Stimulated activated CD8-positive, alpha-beta memory T cell treated with anti-CD3 and anti-CD28 coated beads, Interleukin-7, amount 100 ng/mL, for 1 hour (primary cell): ENCODE measurements at places on chromosomes 2 and 18.

- DNase-seq: no peak
Measured at GRCh38 chr2:66164470-66164869, 270.5 kb upstream of the MEIS1 start.

- DNase-seq: no peak
Measured at GRCh38 chr2:95012881-95013550, 12.5 kb upstream of the MAL start.

DNA sequence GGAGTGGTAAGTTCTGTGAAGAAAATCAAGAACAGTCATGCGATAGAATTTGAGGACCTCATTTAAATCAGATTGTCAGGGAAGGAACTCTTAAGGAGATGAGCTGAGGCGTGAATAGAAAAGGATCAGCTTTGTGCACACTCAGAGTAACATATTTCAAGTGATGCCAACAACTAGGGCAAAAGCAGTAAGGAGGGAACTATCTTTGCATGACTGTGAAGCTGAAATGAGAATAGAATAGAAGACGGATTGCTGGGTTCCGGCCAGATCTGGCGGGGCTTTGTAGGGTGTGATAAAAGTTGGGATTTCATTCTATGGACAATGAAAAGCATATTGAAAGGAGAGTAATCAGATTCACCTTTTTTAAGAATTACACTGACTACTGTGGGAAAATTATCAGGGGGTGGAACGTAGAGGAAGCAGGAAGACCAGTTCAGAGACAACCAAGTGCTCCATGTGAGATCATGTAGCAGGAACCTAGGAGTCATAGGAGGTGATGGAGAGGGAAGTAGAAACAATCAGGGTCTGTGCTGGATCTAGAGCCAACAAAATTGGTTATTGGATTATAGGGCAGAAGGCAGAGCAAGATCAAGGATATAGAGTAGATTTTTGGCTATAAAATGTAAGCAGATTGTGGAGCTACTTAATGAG, 884.3 kb downstream of the DCC start:
- no peak for DNase-seq

DNA sequence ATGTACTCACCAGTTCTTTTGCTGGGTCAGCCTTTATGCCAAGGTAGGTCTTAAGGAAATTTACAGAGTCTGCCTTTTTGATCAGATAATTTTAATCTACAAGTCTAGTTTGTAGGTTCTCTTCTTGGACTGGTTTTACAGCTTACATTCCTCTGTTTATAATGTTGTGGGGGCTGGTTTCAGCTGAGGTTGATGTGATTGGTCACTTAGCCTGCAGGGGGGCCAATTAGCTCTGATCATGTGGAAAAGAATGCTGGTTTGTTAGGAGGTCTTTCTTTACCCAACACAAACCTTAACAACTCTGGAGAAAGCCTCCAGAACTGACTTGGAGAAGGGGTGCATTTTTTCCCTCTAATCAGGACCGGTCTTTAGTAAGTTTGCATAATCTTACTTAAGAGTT, at the start of gene KCNJ13:
Gene KCNJ13, minus strand, starts transcription at position 131 of the 400 bp plus-strand sequence. CDS start 5,203 bp downstream, outside the sequence.
- no peak for DNase-seq

GRCh38 chr2:168787098-168787781, 15.2 kb upstream of the NOSTRIN start:
- DNase-seq: no peak

GRCh38 chr2:209358992-209359391, 64.9 kb upstream of the MAP2 start:
- DNase-seq: no peak

- DNase-seq: no peak
Measured at GRCh38 chr2:217954469-217954868, 48.3 kb downstream of the TNS1 start.

DNA sequence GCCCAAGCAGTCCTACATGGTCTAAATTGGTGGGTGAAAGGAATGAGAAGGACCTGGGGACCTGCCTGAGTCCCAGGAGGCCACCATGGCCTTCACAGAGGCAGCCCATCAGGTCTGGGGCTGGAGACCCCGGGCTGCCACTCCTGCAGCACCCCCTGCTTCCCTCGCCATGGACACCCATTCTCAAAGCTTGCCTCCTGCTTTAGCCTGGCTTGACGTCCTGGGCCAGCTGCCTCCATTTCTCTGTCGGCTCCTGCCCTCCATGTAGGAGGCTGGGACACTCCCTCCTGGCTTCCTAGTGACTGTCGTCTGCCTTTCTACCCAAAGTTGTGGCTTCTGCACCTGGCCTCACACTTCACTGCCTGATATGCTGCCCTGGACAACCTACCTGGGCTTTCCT, 198.6 kb downstream of the FAM210A start:
- no peak for DNase-seq

DNA sequence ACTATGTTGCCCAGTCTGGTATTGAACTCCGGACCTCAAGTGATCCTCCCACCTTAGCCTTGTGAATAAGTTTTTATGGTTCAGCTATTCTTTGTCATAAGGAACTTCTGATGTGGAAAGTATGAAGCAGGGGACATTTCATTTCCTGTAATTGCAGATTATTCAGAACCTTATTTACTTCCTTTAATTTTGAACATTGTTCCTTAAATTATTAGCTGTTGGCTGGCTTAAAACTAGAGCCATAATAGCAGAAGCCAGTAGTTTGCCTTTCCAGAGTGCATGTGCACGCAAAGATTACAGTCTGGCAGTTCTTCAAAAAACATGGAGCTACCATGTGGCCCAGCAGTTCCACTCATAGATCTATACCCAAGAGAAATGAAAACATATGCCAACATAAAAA, 53.1 kb downstream of the PMS1 start:
- no peak for DNase-seq
